Nucleus accumbens (tissue), 56 donors: ENCODE measurements at places on chromosomes 11 and 22.

DNA sequence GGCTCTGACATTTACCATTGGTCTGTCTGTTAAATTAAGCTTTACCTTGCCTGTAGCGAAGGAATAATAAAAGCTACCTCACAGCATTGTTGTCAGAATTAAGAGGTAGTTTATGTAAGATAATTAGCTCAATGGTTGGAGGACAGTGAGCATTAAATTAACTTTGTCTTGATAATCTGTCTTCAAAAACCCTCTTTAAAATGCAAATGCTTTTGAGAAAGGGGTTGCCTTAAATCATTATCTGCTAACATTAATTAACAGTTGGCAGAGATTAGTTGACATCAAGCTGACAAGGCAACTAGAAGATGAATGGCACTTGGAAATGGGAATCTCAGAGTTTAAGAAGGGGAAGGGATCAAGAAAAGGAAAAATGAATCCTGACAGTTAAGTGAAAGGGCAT is 761.1 kb upstream of the ARHGAP42 start:
- DNase-seq: no peak

DNA sequence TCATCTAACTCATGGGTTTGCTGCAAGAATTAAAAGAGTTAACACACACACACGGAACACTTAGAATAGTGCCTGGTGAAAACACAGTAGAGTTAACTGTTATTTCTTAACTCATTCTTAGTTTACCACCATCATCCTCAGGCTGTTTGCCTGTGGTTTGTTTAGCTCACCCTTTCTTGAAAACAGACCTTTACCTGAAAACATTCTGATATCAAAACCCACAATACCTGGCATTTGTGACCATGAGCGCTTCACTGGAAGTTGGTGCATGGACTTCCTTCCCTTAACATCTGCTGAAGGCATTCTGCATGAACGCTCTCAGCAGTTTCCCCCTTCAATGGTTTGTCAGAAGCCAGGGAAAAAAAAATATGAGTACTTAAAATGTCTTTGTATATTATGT is 256.0 kb downstream of the ETS1 start:
- DNase-seq: no peak

GRCh38 chr22:27568265-27568664 is 233.3 kb downstream of the MN1 start:
- no peak for DNase-seq

GRCh38 chr11:118998822-118999221 is 884 bp downstream of the CENATAC start:
- DNase-seq: no peak

DNA sequence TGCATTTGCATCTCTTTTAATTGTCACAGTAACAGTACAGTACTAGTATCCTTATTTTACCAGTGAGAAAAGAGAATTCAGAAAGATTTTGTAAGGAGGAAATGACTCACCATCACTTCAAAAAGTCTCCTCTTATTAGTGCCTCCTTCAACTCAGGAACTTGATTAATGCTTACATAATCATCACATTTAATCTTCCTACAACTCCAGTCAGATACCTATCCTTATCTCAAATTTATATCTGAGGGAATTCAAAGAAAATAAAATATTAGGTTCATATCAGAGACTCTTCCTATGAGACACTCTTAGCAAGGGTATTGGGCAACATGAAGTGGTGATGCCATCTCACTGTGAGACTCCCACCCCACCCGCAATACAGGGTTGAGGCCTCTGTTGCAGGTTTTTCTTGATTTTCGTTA is 26.1 kb upstream of the CTSC start:
- DNase-seq: no peak

GRCh38 chr11:995752-996420 is 40.6 kb downstream of the MUC6 start:
- no peak for DNase-seq

DNA sequence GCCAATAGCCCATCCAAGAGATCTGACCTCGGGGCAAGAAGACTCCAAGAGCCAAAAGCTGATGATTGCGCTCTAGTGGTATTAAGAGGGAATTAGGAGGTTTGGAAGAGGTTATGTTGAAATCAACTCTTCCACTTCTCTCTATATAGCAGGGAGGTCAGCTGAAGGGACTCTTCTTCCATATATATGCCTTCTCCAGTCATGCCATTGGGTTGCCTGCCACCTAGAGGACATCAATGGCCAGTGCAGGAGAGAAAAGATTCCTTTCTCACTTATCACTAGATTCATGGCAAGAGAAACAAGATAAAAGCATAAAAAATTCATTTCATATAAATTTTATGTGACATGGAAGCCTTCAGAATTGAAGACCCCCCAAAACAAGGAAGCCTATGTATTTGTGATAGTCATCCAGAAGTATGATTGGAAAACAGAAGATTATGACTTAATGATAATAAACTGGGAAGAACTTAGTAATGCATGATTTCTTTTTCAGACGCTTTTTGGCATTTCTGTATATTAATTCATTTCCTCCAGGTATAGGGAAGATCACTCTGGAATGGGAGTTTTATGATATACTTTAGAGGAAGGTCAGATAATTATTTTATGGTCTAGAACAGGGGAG is 435.1 kb upstream of the DDI1 start:
- DNase-seq: no peak

DNA sequence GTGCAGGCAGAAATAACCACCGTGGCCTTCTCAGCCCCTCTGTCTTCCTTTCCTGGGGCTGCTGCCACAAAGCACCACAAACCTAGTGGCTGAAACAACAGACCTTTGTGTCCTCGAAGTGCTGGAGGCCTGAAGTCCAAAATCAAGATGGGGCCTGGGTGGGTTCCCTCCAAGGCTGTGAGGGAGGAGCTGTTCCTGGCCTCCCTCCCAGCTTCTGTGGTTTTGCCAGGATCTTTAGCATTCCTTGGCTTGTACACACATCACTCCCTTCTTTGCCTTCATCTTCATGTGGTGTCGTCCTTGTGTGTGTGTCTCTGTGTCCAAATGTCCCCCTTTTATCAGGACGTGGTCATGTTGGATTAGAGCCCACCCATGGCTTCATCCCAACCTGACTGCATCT is 29.0 kb upstream of the PARVG start:
- DNase-seq: no peak

GRCh38 chr11:120512739-120513435 is 1.3 kb downstream of the GRIK4 start:
- DNase-seq: no peak

DNA sequence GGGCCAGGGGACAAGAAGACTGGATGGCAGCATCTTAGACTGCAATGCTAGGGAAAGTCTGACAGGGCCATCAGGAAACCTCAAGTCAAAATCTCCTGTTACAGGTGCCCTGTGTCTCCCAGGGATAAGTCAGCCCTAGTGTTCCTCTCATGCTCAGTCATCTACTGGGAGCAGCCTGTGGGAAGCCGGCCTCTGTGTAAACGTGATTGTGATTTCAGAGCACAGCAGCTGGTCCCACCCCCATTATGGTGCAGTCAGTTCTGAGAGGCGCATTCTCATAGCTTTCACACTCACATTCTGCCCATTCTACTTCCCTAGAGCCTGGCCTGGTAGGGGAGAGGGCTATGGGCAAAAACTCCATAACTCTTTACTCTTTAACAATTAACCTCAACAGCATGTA is 7.2 kb upstream of the SLN start:
- DNase-seq: no peak

DNA sequence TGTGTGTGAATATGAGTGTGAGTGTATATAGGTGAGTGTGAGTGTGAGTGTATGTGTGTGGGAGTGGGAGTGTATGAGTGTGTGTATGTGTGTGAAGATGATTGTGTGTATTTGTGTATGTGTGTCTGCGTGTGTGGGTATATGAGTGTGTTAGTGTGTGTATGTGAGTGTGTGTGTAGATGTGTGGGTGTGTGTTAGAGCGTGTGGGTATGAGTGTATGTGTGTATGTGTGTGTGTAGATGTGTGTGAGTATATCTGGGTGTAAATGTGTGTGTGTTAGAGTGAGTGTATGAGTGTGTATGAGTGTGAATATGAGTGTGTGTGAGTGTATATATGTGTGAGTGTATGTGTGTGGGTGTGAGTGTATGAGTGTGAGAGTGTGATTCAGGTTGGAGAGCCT is 11.1 kb upstream of the LRRC10B start:
- DNase-seq: no peak

- no peak for DNase-seq
Observed at GRCh38 chr11:76728778-76729177, 54.4 kb upstream of the TSKU start.

DNA sequence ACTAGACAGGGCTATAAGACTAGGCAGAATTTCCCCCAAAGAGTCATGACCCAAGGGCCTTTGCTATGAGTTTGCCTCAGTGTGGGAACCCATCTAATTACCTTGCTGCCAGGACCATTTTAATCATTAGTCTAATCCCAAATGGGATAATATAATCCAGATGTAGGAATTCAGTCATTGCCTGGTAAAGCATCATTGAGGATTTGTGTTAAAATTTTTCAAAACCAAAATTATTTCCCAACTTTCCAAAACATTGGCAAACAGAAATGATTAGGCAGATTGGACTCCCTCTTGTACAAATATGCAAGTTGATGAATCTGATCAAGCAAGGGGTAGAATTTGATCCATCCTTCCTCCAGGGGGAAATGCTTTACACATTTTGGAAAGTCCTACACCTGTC is 16.2 kb upstream of the MMP13 start:
- no peak for DNase-seq

GRCh38 chr22:45757068-45757467 is 85.4 kb downstream of the ATXN10 start:
- no peak for DNase-seq

GRCh38 chr11:90355200-90355599 is 132.4 kb upstream of the CHORDC1 start:
- DNase-seq: no peak

GRCh38 chr11:60485987-60486386 is 6.6 kb upstream of the MS4A12 start:
- DNase-seq: no peak

GRCh38 chr22:28143961-28144745 is 225.1 kb upstream of the PITPNB start:
- no peak for DNase-seq

DNA sequence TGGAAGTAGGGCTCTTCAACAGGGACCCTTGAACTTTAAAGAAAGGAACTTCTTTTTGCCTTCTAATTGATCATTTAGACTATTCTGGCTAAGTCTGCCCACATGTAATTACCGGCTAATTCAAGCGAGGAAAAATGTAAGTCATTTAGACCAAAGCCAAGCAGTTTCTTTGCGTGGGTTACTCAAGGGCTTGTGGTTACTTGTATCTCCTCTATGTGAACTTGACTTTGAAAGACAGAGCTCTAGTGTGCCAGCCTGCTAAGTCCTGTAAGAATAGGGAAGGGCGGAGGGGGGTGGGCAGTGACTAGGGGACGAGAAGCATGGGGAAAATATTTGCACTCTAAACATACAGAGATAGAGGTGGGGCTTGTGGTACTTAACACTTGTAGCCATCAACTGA is 145.2 kb upstream of the TEAD1 start:
- no peak for DNase-seq

DNA sequence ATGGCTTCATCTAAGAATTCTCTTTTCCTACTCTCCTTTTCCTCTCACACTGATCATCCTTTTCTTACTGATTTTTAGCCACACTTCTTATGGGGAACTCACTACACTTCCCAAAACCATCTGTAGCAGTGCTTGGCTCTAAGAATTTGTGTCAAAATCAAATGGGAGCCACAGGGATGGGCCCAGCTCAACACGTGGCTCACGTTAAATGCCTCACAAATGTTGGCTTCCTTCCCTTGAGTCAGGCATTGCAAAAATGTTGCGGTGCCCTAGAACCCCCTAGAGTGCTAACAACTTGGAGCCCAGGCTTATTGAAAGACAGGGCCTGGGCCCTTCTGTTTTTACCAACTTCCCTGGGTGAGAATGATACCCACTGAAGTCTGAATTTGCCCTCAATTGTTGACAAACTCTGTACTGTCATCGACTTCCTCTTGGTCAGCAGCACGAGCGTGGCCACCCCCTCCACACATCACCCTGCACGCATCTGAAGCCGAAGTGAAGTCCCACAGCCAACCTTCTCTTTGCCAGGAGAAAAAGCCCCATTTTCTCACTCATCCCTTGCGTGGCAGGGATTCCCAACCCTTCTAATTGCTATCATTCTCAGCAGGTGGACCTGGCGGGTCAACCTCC is 69.7 kb downstream of the ELFN2 start:
- DNase-seq: no peak

DNA sequence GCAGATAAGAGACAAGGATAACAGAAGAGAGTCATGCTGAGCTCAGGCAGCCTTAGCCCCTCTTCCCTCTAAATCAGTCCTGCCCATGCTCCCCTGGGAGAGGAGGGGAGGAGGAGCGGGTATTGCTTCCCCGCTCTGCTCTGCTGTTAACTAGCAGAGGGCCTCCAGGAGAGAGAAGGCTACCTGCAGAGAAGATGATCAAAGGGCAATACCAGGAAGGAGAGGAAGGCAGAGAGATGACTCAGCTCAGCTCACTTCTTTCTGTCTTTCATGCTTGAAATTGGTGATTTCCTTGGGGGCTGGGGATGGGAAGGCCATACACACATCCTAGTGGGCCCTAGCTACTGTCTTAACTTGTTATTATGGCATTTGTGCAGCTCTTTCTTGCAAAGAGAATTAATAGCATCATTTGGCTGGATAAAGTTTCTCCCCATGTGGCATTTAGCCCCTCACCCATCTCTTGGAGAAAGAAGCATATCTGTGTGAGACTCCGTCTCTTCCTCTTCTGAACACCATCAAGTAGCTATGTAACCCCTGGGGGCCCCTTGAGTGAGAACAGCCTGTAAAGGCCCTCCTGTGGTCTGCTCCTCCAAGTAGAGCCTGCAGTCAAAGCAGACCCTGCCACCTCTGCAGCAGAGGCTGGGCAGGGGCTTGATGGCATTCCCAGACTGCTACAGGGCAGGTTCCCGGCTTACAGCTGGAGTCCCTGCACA is 33.4 kb upstream of the AMOTL1 start:
- DNase-seq: no peak

GRCh38 chr11:11009179-11009578 is 151.3 kb upstream of the ZBED5 start:
- no peak for DNase-seq

- DNase-seq: no peak
Observed at GRCh38 chr11:125176866-125177265, 12.3 kb downstream of the PKNOX2 start.

GRCh38 chr22:16963189-16963945 is 44.7 kb downstream of the GAB4 start:
- no peak for DNase-seq

- no peak for DNase-seq
Observed at GRCh38 chr11:45100339-45100738, 46.1 kb upstream of the PRDM11 start.

DNA sequence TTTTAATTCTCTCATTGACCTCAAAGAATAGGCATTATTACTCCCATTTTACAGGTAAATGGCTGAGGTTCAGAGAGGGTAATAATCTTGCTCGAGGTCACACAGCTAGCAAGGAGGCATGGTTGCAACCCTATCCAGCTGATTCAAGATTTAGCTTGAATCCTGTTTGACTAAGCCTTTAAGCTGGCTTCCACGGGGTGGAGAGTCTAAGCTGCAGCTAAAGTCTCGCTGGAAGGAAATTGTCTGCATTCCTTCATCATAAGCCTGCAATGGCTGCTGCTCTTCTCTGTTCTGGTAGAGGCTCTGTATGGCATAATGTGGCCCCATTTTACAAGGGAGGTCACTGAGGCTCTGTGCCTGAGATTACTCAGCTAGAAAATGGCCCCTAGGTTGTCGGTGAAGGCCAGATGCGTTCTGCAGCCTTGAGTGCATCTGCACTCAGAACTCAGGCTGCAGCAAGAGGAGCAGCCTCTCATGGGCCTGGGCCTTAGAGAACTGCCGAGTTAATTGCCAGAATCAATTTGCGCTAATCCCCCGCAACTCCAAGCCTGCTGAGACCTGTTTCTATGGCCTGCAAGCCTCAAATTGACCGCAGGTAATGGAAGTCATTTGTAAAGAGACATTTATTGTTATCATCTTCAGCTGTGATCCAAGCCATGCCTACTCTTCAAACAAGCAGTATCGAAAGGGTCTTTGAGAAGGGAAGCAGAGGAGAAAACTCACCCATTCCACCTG is 44.1 kb upstream of the SEZ6L start:
- no peak for DNase-seq
